ENCODE measurements at places on chromosomes 3 and 15.

DNA sequence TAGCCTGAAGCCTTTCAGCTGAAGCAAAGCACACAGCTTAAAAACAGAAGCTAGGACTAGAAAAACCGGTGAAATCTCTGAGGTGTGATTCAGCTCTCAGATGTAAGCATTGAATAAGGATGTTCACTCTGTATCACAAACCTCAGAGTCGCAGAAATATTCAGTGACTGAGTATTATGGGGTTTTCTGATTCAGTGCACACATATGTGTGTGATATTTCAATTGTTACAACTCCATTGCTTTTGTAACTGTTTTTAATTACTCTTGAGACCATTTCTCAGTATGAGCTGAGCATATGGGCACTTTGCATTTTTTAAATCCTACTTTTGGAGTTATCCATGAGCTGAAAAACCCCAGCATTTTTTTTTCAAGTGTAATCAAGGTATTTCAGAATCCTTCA is 868.8 kb downstream of the NTRK3 start:
- no peaks in the 10 kb centered on the region for H3K36me3 ChIP-seq
- no peak overlapping the region for H3K27ac ChIP-seq
- H3K4me3 ChIP-seq, result no peak overlapping the region
- no peaks in the 10 kb centered on the region for H3K27me3 ChIP-seq
- no peak for DNase-seq
- no peaks in the 10 kb centered on the region for H3K4me1 ChIP-seq

DNA sequence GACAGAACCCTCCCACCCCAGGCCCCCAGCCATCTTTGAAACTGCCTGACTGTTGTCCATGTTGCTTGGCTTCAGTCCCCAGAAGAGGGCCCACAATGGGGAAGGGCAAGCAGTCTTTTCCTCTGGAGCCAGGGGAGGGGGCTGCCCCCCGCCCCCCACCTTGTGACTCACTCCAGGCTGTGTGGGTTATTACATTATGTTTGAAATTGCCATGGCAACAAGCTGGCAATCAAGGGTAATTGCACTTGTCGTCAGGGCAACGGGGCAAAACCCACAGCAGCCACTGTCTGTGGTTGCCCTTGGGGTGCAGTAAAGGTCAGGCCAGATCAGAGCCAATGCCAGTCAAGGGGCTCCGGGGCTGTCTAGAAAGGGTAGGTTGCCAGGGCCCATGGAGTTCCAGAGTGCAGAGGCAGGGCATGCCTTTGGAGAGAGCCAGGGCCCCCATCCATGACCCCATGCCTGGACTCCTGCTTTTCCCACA is 3.1 kb upstream of the CAMKV start:
- no peaks in the 10 kb centered on the region for H3K36me3 ChIP-seq
- no peak for DNase-seq
- no peak overlapping the region for H3K27ac ChIP-seq
- no peak overlapping the region for H3K4me3 ChIP-seq
- peaks cover 25% of the 10 kb centered on the region for H3K27me3 ChIP-seq
- no peaks in the 10 kb centered on the region for H3K4me1 ChIP-seq

GRCh38 chr3:149388001-149388440 is 10.6 kb upstream of the TM4SF1 start:
- no peaks in the 10 kb centered on the region for H3K36me3 ChIP-seq
- no peak for DNase-seq
- no peaks in the 10 kb centered on the region for H3K4me1 ChIP-seq
- H3K27ac ChIP-seq, result no peak overlapping the region

- H3K4me1 ChIP-seq, result peaks cover 21% of the 10 kb centered on the region
- no peak overlapping the region for H3K4me3 ChIP-seq
- no peaks in the 10 kb centered on the region for H3K36me3 ChIP-seq
- H3K27me3 ChIP-seq, result no peaks in the 10 kb centered on the region
Measured at GRCh38 chr15:45037936-45038335, 14.9 kb downstream of the SORD start.

DNA sequence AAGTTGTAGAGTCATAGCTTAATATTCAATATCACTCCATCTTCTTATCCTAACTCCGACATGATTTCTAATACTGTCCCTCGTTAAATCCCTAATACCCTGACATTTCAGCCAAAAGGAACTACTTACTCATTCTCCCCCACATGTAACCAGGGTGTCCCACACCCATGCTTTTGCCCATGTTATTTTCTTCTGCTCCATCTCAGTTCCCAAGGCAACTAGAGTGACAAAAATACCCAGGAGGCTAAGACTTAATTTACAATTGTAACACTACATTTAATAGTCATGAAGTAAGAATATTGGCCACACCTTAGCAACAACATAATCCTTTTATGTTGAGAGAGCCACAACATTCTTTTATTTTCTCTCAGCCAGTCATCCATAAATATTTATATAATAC is 248.5 kb upstream of the TGFBR2 start:
- H3K27me3 ChIP-seq, result peaks cover 9% of the 10 kb centered on the region
- H3K4me1 ChIP-seq, result peaks cover 31% of the 10 kb centered on the region
- DNase-seq, result no peak

GRCh38 chr3:121663171-121663847 is 2.6 kb upstream of the HCLS1 start:
- peaks cover 78% of the 10 kb centered on the region for H3K36me3 ChIP-seq
- no peak for DNase-seq
- H3K4me1 ChIP-seq, result peaks cover 28% of the 10 kb centered on the region
- H3K27me3 ChIP-seq, result no peaks in the 10 kb centered on the region
- H3K4me3 ChIP-seq, result no peak overlapping the region
- no peak overlapping the region for H3K27ac ChIP-seq

DNA sequence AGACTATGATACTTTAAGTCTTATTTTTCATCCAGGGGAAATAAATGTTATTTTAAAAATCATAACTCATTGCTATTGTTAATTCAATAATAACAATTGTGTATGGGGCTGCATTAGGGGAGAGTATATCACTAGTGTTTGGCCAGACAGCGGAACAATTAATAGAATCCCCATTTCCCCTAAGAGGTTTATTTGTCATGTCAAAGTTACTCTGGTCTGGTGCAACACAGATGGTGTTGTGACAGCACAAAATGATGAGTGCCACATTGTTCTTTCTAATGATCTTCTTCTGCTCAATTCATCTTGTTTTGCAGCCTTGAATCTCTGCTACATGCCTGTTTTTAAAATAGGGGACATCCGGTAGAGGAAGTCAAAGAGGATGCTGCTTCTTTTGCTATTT is 351.6 kb downstream of the NSUN3 start:
- no peak overlapping the region for H3K27ac ChIP-seq
- no peaks in the 10 kb centered on the region for H3K4me1 ChIP-seq
- H3K4me3 ChIP-seq, result no peak overlapping the region
- no peaks in the 10 kb centered on the region for H3K27me3 ChIP-seq

DNA sequence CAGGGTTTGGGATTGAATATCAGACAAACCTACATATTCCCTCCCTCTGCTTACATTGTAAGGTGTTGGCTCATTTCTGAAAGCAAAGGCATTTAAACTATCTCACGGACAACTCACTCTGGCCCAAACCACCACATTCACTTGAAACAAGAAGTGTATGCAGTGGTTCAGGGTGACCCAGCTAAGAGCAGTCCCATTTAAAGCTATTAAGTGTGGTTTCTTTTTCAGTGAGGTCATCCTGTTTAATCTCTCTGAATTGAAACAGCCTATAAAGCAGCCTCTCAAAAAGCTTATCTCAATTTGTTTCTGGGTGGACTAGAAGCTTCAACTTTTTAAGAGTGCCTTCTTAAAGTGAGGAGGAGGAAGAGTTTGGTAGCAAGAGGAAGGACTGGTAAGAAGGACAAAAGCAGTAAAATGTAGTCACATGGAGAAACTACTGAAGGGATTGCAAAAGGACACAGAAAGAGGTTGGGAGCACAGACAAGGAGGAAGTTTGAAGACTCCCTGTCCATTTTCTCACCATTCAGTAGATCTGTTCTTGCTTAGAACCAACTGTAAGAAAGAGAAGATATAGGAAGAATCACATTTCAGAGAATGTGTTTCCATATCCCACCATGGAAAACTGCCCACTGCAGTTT is 151.6 kb downstream of the TMCO5A start:
- H3K36me3 ChIP-seq, result no peaks in the 10 kb centered on the region
- no peak overlapping the region for H3K27ac ChIP-seq
- H3K27me3 ChIP-seq, result peaks cover 47% of the 10 kb centered on the region
- no peak for DNase-seq

All from activated CD4-positive, alpha-beta memory T cell treated with anti-CD3 and anti-CD28 coated beads, Interleukin-2, amount 10 ng/mL, durations not matched to agents 7 days and 5 days (primary cell).